ENCODE measurements at places on chromosomes 4 and X.

DNA sequence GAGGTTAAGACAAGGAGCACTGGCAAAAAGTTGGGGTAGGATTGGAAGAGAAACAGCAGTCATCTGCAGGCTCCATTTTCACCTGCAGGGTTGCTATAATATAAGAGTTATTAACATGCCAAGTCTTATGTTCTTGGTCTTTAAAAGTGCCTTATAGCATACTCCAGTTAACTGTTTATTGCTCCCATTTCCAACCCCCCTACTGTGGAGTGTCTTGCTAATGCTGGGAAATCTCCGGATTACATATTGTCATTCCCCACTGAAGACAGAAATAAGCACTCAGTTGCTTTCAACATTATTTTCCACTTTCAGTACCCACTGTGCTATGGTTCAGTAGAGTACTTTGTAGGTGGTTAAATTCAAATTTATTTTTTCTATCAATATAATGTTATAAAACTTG is 1014.3 kb downstream of the RPA4 start:
- no peak for DNase-seq

DNA sequence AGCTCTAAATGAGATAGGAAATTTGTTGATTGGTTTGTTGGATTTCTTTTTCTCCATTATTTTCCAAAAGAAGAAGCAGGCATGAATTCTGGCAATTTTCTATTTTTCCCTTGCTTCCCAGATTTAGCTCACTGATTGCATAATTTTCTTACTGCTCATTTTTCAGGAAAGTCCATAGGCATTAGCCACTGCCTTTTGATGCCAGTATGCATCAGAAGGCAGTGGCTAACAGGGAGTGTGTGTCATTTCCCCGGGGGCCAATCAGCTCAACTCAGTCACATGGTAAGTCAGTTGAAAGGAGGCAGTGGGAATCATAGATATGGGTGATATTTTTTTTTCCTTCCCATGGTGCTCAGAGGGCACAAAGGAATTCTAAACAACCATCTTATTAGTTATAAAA is 156.7 kb downstream of the TRIML1 start:
- DNase-seq, result no peak

DNA sequence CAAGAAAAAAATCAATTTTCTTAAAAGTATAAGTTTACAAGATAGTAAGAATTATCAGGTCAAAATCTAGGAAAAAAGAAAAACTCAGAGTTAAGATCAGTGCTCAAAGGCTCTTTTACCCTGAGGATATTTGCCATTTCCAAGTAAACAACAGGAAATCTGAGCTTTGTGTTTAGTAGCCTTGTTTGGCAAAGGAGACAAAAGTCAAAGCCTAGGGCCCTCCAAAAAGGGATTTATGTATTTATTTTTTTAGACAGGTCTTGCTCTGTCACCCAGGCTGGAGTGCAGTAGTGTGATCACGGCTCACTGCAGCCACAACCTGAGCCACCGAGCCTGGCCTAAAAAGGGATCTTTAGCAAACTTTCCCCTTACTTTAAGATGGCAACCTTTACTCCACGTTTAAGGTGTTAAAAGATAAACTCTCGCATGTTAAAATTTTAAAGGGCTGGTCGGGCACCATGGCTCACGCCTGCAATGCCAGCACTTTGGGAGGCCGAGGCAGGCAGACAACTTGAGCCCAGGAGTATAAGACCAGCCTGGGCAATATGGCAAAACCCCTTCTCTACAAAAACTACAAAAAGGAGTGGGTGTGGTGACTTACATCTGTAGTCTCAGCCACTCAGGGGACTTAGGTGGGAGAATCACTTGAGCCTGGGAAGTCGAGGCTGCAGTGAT is 21.3 kb upstream of the OPHN1 start:
- peak; percentile 22 for DNase-seq

DNA sequence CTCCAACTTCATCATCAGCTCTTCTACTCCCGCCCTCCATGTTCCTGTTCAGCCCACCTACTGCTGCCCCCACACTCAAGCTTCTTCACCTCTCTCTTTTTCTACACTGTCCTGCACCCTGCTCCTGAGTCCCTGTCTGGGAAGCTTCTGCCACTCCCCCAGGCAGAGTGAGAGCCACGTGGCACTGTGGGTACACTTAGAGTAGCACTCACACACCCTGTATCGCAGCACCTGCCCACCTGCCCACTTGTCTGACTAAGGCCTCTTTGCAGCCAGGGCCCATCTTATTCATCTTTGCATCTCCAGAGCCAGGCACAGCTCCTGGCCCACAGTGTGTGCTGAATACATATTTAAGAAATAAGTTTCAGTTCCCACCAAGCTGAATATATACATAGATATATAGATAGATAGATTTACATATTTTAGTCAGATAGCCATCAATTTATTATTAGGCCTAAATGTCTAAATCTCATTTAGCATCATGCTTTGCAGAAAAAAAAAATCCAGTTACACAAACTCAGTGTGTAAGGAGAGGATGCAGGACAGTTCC is 24.9 kb downstream of the CCDC149 start:
- DNase-seq, result no peak

DNA sequence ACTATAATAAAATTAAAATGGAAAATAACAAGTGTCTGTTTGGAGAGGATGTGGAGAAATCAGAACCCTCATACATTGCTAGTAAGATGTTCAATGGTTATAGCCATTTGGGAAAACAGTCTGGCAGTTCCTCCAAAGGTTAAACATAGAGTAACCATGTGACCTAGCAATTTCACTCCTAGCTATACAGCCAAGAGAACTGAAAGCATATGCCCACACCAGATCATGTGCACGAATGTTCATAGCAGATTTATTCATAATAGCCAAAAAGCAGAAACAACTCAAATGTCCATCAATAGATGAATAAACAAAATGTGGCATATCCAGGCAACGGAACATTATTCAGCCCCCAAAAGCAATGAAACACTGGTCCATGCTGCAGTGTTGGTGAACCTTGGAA is 9.4 kb upstream of the CCNQ start:
- DNase-seq, result no peak

DNA sequence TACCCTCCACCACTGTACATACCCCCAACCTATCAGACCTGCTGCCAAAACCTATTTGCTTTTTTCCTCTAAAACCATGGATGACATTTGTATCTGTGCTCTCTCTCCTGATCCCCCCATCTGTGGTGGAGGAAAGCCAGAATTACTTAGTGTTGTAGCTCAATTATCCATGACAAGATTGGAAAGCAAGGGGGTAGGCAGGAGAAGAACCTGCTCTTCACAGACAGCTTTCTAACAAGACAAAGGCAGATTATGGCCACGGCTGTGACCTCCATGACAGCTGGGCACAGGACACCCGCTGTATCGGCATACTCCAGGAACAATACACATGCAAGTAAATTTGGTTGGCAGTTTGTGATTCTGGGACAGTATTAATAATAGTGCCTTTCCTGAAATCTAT is 186.7 kb downstream of the ENOX2 start:
- DNase-seq, result no peak

GRCh38 chr4:42638321-42638720 is 18.6 kb downstream of the ATP8A1 start:
- DNase-seq, result no peak

GRCh38 chr4:119861731-119862130 is 204.9 kb downstream of the MAD2L1 start:
- DNase-seq, result no peak

- no peak for DNase-seq
Observed at GRCh38 chrX:39487166-39487968, 610.4 kb downstream of the BCOR start.

DNA sequence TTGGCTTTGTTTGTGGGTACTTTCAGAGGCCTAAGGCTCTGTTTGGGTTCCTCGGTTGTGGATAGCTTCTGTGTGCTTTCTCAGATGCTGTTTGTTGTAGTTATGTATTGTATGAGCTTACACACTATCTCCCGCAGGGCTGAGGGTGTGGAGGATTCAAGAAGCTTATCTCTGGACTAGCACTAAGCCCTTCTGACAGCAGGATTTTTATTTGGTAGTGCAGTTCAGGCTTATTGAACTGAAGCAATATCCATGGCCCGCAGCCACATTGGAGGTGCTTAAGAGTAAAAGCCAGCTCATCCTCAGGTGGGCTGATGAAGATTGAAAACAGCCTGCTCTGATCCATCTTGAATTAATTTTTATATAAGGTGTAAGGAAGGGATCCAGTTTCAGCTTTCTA is 128.2 kb downstream of the RASGEF1B start:
- no peak for DNase-seq

DNA sequence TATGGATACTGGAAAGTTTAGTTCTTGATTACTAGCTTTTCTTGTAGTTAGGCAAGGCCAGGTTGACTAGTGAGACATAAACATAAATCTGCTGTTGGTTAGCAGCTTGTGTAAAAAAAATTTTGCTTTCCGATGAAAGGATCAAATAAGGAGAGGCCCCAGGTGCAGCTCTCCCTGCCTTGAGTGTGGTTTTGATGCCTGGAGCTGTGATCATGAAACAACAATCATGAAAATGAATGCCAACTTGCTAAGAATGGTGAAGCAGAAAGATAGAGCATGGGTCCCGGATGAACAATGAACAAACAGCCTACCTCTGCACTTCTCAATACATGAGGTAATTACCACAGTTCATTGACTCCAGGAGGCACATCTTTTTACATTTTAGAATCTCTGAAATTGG is 14.4 kb upstream of the SYP start:
- DNase-seq, result no peak
